ENCODE measurements at places on chromosomes 7 and 10.

DNA sequence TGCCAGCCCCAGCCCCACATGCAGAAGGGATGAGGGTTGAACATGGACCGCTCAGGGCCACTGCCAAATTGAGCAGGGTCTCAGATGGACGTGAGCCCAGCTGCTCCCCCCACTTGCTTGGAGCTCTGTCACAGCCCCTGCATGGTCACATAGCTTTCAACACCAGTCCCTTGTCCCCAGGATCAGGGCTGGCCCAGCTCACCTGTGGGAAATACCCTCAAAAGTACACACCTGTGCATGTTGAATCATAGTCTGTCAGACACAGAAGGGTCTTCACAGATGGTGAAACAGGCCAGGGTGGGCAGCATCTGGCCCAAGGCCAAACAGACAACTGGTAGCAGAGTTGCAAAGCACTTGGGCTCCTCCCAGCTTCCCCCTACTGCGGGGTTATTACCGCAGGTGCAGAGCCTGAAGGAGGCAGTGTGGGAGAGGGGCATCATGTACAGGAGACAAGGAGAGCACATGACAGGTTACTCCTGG, 77.6 kb upstream of the UNC5B start:
- no peak for DNase-seq

- no peak for DNase-seq
Measured at GRCh38 chr10:61951144-61951483, 49.6 kb downstream of the ARID5B start.

DNA sequence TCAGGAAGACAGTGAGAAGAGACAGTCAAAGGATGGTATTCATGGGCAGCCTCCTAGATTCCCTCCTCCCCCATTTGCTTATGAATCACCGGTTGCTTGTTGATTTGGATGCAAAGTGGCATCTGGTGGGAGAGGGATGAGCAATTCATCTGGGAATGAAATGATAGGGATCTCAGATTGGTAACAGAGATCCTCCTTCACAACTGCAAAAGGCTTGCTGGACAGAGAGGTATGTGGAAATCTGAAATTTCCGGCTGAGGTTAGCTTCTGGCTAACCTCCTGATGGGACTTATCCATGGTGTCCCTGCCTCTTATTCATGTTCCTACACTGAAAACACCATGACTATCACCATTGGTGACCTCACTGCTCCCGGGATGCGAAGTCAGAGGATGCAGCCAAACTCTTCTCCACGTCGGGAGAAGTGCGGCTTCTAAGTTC, 48.4 kb upstream of the PODXL start:
- no peak for DNase-seq

DNA sequence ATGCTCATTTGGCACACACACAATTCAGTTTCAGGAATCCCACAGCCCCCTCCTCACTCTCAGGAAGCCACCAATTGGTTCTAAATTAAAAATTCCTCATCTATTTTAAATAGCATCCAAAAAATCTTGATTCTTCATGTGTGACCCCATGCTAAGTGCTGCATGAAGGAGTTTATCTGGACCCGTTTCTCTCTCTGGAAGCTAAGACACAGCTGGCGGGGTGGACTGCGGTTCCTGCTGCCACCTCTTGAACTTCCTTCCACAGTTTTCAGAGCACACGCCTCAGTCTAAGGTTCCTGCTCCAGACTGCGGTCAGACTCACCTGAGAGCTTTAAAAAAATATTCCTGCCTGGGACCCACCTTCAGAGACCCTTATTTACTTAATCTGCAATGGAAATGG, 34.5 kb downstream of the LYZL1 start:
- no peak for DNase-seq

- no peak for DNase-seq
Measured at GRCh38 chr10:110205051-110205675, 2.2 kb upstream of the MXI1 start.
